Activated CD8-positive, alpha-beta memory T cell treated with anti-CD3 and anti-CD28 coated beads for 1 hour (primary cell): ENCODE measurements at places on chromosomes 3 and 15.

GRCh38 chr15:70243686-70244540, 146.2 kb upstream of the TLE3 start:
- no peak for DNase-seq

- no peak for DNase-seq
Measured at GRCh38 chr15:78140292-78140691, 8.9 kb upstream of the IDH3A start.

DNA sequence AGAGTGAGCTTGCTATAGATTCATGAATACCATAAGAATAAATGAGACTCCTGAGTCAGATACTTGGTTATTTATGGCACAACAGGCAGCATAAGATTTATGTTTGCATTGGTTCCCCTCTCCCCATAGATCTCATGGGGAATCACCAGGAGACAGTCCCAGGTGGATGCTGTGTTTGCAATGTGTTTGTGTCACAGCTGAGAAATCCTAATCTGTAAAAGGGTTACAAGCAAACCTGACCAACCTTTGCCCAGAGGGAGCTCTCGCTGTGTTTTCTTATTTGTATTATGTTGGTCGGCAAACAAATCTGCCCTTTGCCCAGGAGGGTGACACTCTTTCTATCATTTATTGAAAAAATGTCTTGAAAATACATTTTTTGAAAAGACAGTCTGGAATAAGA, 236.2 kb downstream of the ZPLD1 start:
- DNase-seq, result no peak

GRCh38 chr3:112074006-112074405, 12.2 kb upstream of the C3orf52 start:
- no peak for DNase-seq

DNA sequence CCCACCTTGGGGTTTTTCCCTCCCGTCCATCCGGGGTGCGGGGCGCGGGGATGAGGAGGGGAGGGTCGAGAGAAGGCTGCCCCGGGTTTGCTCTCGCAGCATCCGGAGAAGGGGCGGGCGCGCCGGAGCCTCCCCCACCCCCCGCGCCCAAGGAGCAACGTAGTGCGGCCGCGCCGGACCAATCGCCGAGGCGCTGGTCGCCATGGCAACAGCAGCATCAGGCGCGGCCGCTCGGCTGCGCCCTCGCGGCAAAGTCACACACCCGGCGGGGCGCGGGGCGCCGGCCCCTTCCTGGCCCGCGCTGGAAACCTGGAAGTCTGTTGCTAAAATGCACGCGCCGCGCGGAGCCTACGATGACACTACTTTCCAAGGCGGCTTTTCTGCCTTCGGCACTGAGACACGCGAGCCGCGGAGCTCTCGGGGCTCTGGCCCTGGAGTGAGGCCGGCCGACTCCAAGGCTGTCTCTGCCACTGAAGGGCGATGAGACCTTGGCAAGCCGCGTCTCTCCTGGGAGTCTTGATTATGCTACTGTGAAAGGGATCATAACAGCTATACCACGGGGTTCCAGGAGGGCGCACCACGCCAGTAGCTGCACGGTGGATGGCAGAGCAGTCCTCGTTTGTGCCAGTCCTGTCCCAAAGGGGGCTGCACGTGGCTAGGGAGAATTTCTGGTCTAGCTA, at the start of gene IQSEC1:
Gene IQSEC1, minus strand, starts transcription at position 104 of the 680 bp plus-strand sequence. CDS start 415 bp downstream, outside the sequence.
- peak; percentile 63 for DNase-seq

- no peak for DNase-seq
Measured at GRCh38 chr3:6435951-6436350, 425.0 kb upstream of the GRM7 start.
